Activated T-helper 1 cell treated with Interleukin-2 at 50 U/mL for 16 hours (primary cell): ENCODE measurements at places on chromosomes 6 and 20.

- no peak for DNase-seq
These were observed 289.9 kb downstream of the PLCB1 start for GRCh38 chr20:8421981-8422380.

DNA sequence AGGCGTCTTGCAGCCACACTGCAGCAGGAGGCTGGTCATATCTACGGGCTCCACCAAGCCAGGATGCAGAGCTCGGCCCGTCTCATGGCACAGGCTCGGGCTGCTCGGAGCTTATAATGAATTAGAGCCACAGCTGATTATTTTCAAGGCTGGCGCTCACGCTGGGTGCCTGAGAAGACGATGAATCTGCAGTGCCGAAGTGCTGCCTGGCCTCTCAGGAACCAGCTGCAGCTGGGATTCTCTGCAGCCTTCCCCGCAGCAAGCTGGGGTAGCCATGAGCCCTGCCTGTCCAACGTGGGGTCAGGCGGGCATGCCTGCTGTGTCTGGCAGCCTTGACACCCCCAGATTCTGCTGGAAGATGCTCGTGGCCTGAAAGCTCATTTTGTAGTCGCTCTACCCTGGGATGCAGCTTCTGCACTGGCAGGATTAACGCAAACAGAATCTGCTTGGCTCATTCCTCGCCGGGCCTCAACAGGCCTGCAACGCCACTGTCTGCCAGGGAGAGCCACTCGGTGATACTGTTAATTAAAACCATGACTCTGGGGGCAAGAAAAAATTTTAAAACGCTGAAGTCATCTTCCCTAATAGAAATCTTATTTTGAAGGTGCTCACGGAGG lies 104.3 kb downstream of the CDH26 start:
- no peak for DNase-seq

- DNase-seq: no peak
These were observed 72.5 kb upstream of the GLP1R start for GRCh38 chr6:38976051-38976450.

DNA sequence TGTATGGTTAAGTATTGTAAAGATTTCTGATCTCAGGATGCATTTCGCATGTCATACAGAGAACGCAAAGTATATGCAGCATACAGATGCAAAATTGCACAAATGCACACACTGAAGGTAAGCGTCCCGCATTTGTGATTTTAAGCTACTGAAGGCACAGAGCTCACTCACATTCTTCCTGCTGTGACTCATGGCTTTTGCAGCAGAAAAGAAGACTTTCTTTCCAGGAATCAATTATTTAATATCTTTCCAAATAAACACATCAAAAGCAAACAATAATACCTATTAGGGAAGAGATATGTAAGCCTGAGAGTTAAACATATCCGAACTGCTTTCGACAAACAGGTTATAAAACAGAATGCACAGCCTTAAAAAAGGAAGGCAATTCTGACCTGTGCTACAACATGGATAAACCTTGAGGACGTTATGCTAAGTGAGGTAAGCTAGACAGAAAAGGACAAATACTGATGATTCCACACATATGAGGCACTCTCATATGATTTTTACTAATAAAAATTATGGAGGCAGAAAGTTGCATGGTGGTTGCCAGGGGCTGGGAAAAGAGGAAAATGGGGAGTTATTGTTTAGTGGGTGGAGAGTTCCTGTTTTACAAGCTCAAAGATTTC lies 109.0 kb downstream of the TFAP2A start:
- no peak for DNase-seq
